ENCODE measurements at places on chromosomes 3 and 15. TPM values are rescaled to one million over a fixed set of nuclear protein-coding genes. Genes with fewer than 3 reads are reported as not detected.

Gene EFCC1
- 1.8 TPM for total RNA-seq

DNA sequence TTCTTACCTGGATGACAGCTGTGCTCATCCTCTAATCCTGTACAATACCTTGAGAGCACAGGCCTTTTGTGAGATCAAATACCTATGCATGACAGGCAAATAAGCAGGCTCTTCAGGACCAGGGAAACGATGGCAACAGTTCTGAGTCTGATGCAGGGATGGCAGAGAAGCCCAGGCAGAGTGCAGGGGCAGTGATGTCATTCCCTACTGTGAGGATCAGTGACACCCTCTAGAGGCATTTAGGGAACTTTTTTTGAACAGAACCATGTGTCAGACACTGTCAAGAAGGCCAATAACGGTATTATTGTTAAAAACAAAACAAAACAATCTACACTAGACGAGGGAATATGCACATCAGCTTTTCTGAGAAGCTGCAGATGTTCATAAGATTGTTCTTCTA, 314.8 kb upstream of the CTDSPL start:
- peaks cover 6% of the 10 kb centered on the region for H3K4me1 ChIP-seq
- peak; percentile 68 for DNase-seq
- no peaks in the 10 kb centered on the region for H3K27me3 ChIP-seq
- no peak overlapping the region for H3K4me3 ChIP-seq
- peaks cover 59% of the 10 kb centered on the region for H3K36me3 ChIP-seq

DNA sequence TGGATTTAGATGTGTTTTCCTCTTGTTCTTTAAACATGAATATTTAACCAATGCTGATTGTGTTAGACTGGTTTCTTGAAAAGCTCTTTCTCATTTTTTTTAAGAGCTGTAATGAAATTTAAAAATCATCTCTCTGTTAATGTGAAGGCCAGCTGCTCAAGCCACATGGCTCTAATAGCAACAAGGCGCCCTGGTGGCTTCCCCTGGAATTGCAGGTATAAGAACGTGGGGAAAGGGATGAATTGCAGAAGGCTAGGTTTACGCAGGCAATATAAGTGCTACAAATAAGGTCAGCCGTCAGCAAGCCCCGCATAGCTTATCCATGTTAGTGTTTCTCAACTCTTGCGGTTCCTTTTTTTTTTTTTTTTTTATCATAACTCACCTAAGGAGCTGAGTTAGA, 108.5 kb downstream of the SAMMSON start:
- H3K27me3 ChIP-seq: no peaks in the 10 kb centered on the region
- H3K4me3 ChIP-seq: no peak overlapping the region
- H3K36me3 ChIP-seq: no peaks in the 10 kb centered on the region

- DNase-seq: no peak
- H3K4me3 ChIP-seq: no peak overlapping the region
- no peaks in the 10 kb centered on the region for H3K4me1 ChIP-seq
- no peaks in the 10 kb centered on the region for H3K27me3 ChIP-seq
- no peaks in the 10 kb centered on the region for H3K36me3 ChIP-seq
Measured at GRCh38 chr15:90708516-90708915, 8.6 kb upstream of the BLM start.

DNA sequence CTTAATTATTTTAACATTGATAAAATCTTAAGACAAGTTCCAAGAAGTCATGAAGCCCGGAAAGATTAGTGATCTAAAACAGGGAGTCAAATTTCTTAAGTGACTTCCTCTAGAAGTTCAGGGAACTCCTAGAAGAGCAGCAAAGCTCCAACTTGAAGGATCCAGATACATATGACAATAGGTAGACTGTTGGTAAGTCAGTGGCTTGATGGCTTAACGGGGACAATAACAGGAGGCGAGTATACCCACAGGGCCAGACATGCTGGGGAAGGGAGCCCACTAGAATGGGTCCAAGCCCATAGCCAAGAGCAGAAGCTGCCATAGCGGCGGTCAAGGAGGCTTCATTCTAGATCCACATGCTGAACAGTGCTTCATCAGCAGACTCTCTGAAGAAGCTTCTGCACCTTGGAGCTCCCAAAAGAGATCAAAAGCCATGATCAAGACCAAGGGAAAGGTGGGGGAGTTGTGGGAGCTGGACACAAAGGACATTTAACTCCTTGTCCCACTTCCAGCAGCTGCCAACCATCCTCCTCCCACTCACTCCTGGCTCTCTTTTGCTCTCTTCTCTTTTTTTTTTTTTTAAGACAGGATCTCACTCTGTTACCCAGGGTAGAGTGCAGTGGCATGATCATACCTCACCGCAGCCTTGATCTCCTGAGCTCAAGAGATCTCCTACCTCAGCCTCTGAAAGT, 10.2 kb upstream of the CA12 start:
- DNase-seq: no peak
- no peaks in the 10 kb centered on the region for H3K36me3 ChIP-seq
- no peak overlapping the region for H3K27ac ChIP-seq
- no peaks in the 10 kb centered on the region for H3K4me1 ChIP-seq
- H3K27me3 ChIP-seq: no peaks in the 10 kb centered on the region

DNA sequence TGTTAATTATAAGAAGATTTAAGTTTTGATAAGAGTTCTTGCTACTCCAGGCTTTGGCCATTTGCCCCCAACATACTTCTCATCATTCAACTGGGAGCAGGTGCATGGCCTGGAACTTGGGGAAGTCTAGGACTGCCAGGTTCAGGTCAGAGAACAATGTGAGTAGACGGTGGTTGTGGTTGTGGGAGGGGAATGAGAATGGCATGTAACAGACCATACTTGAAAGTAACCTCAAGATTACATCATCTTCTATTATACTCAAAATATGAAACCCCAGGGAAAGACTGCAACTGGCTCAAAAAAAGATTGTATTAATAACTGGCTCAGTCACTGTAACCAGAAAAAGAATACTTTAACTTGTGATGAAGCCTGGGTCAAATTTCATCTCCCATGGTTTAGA, 364.9 kb upstream of the DPPA4 start:
- no peak overlapping the region for H3K4me3 ChIP-seq
- no peak for DNase-seq
- no peaks in the 10 kb centered on the region for H3K36me3 ChIP-seq
- no peaks in the 10 kb centered on the region for H3K4me1 ChIP-seq
- H3K27me3 ChIP-seq: no peaks in the 10 kb centered on the region

Gene RASGRF1
- 0.12 TPM for total RNA-seq

DNA sequence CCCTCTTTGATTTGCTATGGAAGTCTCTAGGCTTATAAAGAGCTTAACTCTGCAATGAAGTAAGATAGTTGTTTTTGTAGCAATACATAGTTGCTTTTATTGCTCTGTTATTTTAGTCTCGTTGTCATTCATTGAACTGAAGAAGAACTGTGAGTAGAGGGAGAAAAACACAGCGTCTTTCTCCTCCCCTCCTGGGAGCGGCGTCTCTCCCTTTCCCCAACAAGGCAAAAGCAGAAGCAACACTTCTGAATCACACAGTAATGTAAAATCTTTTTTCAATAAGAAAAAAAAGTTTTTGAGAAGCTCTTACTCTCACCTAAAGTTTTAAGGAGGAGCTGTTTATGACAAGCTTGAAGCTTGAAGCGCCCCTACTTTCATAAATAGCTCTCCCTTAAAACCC, 119.3 kb upstream of the SLC7A14 start:
- no peak overlapping the region for H3K4me3 ChIP-seq
- no peaks in the 10 kb centered on the region for H3K4me1 ChIP-seq
- H3K27me3 ChIP-seq: no peaks in the 10 kb centered on the region
- H3K36me3 ChIP-seq: no peaks in the 10 kb centered on the region
- H3K27ac ChIP-seq: no peak overlapping the region

GRCh38 chr3:171001957-171002694, 24.4 kb downstream of the SLC2A2 start:
- no peaks in the 10 kb centered on the region for H3K36me3 ChIP-seq
- H3K27me3 ChIP-seq: no peaks in the 10 kb centered on the region
- no peak overlapping the region for H3K27ac ChIP-seq
- H3K4me1 ChIP-seq: no peaks in the 10 kb centered on the region
- no peak overlapping the region for H3K4me3 ChIP-seq

GRCh38 chr3:30354513-30354912, 251.9 kb upstream of the TGFBR2 start:
- DNase-seq: peak; percentile 56
- H3K4me3 ChIP-seq: no peak overlapping the region
- no peaks in the 10 kb centered on the region for H3K27me3 ChIP-seq
- peak overlapping the region; percentile 63 for H3K27ac ChIP-seq
- peaks cover 32% of the 10 kb centered on the region for H3K4me1 ChIP-seq
- no peaks in the 10 kb centered on the region for H3K36me3 ChIP-seq

GRCh38 chr15:39574427-39574826, 6.5 kb upstream of the THBS1 start:
- no peak overlapping the region for H3K27ac ChIP-seq
- peaks cover 3% of the 10 kb centered on the region for H3K4me1 ChIP-seq
- no peak for DNase-seq
- no peaks in the 10 kb centered on the region for H3K36me3 ChIP-seq
- no peaks in the 10 kb centered on the region for H3K27me3 ChIP-seq
- no peak overlapping the region for H3K4me3 ChIP-seq

DNA sequence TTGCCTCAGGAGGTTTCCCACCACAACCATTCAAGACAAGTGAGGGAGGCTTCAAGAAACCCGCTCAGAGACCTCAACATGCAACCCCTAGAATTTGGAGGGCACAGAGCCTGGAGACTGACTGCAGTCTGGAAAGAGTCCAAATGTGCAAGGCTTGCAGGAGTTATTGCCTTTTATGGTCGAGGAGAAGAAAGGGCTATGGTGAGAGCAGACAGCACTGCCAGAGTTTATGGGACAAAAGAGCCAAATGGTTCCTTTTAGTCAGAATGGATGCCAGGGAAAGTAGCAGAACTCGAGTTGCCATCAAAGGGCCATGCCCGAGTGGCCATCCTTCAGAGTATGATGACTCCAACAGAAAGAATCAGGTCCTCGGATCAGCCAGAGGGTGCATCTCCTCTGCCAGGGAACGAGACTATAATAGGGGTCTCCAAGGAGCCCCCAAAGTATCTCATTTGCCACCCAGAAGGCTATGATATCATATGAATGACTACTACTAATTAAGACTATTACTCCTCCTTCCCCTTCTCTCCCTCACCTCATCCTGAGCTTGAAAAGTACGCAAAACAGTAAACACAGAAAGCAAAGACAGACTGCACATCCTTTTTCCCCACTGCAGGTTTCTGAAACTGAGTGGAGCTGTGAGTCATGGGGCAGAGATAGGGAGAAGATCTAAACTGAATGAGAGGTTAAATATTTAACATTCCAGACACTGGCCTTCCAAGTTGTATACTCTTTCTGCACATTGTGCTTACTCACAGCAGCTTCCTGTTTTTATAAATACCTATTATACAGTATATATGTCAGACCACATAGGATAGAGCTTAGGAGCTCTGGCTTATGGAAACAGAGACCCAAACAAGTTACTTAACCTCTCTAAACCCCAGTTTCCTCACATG, 33.9 kb upstream of the TMCO5A start:
- no peaks in the 10 kb centered on the region for H3K36me3 ChIP-seq
- H3K27ac ChIP-seq: no peak overlapping the region
- no peak overlapping the region for H3K4me3 ChIP-seq

DNA sequence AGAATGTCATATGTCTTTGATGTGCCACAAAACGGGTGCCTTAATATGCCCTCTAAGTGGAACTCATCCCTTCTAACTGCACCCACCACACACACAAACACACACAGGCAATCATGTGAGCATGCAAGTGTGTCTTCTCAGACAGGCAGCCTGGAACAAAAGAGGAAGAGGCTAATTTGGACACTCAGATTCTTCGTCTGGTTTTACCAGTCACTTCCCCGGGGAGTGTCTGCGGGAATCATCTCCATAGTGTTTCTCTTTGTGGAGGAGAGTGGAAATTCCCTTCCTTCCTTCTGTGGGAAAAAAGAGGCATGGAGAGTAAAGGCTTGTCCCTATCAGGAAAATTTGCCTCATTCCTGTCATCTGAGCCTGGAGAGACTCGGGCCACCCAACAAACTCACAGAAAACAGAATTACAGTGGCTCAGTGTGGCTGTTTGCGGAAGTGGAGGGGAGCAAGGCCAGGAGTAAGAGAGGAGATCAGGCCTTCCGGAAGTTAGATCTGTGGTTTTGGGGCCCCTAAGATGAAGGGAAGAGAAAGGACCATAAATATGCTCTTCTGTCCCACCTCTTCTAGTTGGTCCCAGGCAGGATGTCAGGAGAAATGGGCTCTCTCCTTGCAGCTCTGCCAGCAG, 212.6 kb upstream of the SEMA6D start:
- no peak overlapping the region for H3K27ac ChIP-seq
- H3K27me3 ChIP-seq: peaks cover 5% of the 10 kb centered on the region
- no peak for DNase-seq

Gene PPP1R14D
- total RNA-seq: not detected

Gene ZBTB38
- total RNA-seq: 161 TPM

Gene GP5
- total RNA-seq: not detected

GRCh38 chr3:56702490-56703315, 19.6 kb upstream of the TASOR start:
- H3K27ac ChIP-seq: no peak overlapping the region
- H3K27me3 ChIP-seq: no peaks in the 10 kb centered on the region

- H3K4me3 ChIP-seq: no peak overlapping the region
- H3K4me1 ChIP-seq: peaks cover 30% of the 10 kb centered on the region
- no peak overlapping the region for H3K27ac ChIP-seq
- H3K27me3 ChIP-seq: no peaks in the 10 kb centered on the region
- no peak for DNase-seq
- peaks cover 17% of the 10 kb centered on the region for H3K36me3 ChIP-seq
Measured at GRCh38 chr15:64502151-64502550, 41.8 kb downstream of the ZNF609 start.

GRCh38 chr3:69014022-69014580, 617 bp upstream of the EOGT start:
- H3K4me1 ChIP-seq: peaks cover 31% of the 10 kb centered on the region
- H3K36me3 ChIP-seq: peaks cover 4% of the 10 kb centered on the region
- no peaks in the 10 kb centered on the region for H3K27me3 ChIP-seq
- H3K27ac ChIP-seq: peak overlapping the region; percentile 99

Gene CCR9
- not detected for total RNA-seq

Gene ADGRG7
- not detected for total RNA-seq

GRCh38 chr3:53812434-53812833, 33.8 kb downstream of the CHDH start:
- no peaks in the 10 kb centered on the region for H3K36me3 ChIP-seq
- H3K4me3 ChIP-seq: no peak overlapping the region
- H3K4me1 ChIP-seq: peaks cover 3% of the 10 kb centered on the region
- DNase-seq: no peak

Gene SLC24A5
- not detected for total RNA-seq

Gene CKMT1B
- total RNA-seq: 0.31 TPM

GRCh38 chr3:183824761-183825455, 469 bp downstream of the MAP6D1 start:
- H3K27ac ChIP-seq: no peak overlapping the region
- peaks cover 17% of the 10 kb centered on the region for H3K36me3 ChIP-seq
- DNase-seq: peak; percentile 64
- H3K4me3 ChIP-seq: peak overlapping the region; percentile 69

Measured in heart left ventricle (tissue), 16 donors.